ENCODE measurements at places on chromosomes 7 and 10.

DNA sequence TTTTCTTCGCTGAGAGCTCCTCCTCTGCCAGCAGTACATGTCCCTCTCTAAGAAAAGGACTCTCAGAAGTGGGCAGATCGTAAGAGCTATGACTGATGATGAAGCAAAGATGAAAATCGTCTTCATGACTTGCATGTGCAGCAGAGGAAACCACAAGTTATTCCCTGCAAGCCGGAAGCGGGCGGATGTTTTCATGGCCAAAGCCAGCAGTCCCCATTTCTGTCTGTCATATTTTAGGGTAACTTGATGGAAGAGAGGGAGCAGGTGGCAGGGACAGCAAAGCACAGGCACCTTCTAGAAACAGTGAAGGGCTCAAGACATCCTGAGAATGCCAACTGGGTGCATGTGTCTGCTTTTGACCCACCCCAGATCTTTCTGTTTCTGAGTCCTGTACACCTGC is 19.9 kb downstream of the KLF6 start:
- DNase-seq = no peak

DNA sequence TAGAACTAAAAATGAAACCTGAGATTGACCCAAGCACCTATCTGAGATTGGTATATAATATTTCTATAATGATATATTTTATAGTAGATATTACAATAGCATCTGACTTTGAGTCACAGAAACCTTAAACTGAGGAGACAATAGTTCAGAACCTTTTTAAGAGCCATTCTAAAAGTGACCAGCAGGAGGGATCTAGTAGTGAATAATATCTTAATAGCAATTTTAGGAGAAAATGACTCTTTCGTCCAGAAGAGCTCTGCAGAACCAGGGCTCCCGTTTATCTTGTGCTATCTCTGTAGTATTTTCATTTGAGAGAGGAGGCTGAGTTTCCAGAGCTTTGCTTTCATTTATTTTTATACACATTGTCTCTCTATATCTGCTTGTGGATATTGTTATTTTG is 68.1 kb downstream of the PODXL start:
- DNase-seq = no peak

- DNase-seq = no peak
These were observed 39.0 kb downstream of the TMEM120A start for GRCh38 chr7:75955331-75955955.

DNA sequence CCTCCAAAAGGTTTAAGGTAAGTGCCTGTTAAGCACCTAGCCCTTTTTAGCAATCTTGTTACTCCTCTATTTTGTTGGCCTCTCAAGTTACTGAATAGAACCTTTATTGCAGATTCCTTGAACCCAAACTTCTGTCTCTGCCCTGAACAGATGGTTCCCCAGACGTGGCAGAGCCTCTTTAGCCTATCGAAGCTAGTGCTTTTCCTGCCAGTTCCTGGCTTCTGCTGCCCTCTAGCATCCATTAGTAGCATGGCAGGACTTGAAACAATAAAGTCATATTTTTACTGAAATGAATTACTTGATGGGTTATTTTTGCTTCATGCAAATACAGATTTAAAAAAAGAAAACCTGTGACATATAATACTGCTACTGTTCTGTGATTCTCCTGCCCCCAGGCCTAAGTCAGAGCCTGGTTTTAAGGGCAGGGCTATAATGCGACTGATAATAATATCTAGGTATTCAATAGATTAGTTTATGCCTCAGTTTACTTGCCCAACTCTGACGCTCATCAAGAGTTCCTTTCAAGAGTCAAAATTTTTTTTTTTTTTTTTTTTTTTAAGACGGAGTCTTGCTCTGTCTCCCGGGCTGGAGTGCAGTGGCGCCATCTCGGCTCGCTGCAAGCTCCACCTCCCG is 84.3 kb upstream of the PHF14 start:
- peak; percentile 49 for DNase-seq

GRCh38 chr7:89401690-89402089 is 606.2 kb upstream of the TEX47 start:
- DNase-seq = no peak

DNA sequence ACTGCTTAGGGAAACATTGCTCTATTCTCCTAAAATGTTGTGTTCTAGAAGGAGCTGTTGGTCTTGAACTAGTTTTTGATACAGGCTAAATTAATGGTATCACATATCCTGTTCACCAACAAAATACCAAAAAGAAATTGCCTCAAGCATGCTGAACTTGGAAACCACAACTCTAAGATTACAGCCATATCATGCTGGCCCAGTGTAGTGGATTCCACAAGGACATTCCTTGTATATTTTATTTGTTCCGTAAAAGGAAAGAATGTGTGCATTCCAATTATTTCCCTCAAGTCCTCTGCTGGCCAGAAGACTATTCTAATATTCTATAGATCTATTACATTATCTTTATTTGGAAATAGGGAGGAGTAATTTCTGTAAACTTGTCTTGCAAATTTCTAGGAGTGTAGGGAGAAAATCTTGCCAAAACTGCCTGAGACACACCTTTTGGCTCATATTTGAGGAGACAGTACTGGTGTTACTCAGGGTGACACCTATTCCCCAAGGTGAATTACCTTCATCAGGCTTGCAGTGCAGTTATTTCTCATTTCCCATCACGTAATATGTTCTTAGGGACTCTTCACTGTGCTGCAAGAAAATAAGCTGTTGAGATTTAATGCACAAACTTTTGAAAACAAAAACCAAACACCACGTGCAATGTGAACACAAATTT is 1.9 kb upstream of the NEBL start:
- DNase-seq = no peak

- DNase-seq = peak; percentile 95
These were observed 2.0 kb downstream of the ZNF503 start for GRCh38 chr10:75399461-75400162.

DNA sequence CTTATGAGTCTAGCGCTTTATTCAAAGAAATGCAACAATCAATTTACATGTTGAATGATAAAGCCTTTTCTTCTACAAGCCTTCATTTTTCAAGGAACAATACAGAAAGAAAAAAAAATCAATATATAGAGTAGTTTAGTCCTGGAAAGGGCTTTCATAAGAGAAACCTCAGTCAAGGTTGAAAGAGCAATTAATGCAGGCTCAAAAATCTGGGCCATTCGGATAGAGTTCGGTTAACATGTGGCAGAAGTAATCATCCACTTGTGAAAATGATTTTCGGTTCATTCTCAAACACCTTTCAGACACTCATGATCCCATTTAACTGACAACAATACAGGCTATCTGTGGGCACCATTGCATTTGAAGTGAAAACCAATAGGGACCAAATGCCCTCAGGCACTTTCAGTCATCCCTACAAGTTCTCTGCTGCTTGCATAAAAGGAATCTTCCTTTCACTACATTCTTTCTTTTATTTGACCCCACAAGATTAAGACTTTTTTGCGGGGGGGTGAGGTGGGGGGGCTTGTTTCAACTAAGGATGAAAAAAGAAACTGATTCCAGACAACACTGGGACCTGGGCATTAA is 177.9 kb downstream of the RNF133 start:
- no peak for DNase-seq

DNA sequence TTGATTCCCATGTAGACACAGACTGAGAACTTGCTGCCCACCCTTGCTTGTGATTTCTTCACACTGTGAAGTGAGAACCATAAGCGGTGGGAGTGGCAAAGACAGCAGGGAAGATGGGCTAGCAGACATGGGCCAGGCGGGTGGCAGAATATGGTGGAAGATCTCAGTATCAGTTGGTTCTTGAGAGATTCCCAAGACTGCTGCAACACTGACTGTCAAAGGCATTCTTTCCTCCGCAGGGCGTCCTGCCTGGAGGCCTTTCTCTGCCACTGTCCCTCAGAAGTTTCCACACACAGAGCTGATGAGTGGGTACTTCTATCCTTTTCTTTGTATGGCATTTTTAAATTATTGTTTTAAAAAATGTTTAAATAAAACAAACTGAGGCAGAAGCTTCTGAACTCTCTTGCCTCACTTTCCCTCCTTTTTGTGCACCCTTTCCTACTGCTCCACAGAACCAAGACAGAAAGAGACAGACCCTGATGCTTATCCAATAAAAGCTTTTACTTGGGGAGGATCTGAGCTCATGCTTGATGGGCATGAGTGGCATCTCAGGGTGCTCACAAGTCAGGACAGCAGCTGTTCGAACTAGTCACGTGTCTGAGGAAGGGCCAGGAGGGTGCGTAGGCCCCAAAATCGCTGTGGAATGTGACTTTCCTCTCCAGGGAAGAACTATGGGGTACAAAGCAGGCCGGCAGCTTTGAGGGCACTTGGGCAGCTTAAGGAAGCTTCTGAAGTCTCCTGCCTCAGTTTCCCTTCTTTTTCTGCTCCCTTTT is 104.7 kb upstream of the PCGF5 start:
- DNase-seq = no peak

GRCh38 chr7:84372155-84372621 is 177.6 kb upstream of the SEMA3A start:
- no peak for DNase-seq

All from posterior vena cava (tissue), 2 donors.